Stimulated activated CD4-positive, alpha-beta T cell treated with anti-CD3 and anti-CD28 coated beads, Interleukin-15, amount 100 ng/mL, for 24 hours (primary cell): ENCODE measurements at places on chromosomes 6 and 20.

DNA sequence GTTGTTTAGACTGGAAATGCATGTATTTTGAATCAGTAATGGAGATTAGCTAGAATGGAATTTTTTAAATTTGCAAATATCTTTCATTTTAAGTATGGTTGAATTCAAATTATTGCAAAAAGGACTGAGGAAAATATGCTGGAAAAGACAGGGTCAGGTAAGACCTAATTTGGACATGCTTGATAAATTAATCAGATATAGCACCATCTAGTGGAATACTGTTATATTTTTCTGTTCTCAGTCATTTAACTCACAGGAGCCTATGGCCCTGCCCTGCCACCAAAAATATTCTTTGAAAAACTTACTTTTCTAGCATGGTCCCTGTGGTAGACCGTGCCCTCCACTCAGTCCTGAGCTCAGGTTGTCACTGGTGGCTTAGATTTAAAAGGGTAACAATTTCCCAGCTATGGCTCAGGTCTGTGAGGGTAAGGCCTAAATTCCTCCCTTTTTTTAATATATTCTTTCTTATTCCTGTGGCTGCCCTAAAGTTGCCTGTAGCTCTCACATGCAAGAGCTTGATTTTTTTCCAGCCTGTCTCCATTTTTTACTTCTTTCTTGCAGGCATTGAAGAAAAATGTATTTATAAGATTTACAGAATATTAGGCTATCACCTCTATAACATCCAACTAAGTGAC is 25.3 kb upstream of the KIAA1586 start:
- peak; percentile 3 for DNase-seq

DNA sequence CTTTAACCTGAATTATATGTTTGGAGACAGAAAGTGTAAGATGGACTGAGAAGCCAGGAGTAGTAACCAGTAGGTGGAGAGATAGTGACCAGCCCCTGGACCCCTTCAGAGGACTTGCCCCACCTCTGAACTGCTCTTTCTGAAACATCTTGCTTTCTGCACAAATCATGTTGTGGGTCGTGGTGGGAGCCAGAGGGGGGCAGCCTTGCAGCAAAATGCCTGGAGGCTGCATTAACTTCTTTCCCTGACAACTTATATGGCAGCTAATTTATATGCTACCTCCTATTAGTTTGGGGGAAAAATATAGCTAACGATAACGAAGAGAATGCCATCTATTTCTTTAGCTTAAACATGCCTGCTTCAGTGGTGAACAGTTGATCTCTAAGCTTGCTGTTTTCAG is 859.8 kb downstream of the MAFB start:
- no peak for DNase-seq

GRCh38 chr6:99645986-99646385 is 39.4 kb downstream of the PRDM13 start:
- no peak for DNase-seq

DNA sequence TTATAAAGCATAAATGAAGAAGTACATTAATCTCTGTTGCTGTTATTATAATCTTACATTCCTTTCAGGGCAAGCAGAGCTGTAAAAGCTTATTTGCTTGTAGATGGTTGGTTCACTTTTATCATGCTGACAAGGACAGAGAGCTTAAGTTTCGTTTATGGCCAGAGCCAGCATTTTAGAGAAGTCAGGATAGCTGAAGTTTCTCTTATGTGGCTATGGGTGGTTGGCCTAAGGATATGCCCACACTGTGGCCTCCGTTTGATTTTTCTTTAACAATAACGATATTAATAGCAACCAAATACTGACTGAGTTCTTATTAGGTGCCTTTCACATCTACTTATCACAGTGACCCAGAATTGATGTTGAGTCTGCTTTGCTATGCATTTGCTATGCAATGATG is 78.5 kb downstream of the FARS2 start:
- DNase-seq = no peak

DNA sequence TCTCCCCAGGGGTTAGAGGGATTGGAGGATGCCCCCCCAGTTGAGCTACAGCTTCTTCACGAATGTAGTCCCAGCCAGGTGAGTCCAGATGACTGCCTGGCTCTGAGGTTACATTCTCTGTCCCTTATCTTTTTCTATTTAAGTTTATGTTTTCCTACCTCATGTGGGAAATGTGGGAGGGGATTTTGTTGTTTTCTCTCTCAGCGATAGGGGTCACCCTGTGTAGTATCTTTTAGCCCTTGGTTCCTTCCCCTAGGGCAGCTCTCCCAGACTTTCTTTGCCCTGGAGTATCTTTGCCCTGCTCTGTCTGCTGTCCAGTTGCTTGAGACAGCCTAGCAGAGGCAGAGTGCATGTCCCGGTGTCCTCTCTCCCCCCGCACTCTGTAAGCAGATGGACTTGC is 5.8 kb downstream of the FANCE start:
- DNase-seq = no peak

DNA sequence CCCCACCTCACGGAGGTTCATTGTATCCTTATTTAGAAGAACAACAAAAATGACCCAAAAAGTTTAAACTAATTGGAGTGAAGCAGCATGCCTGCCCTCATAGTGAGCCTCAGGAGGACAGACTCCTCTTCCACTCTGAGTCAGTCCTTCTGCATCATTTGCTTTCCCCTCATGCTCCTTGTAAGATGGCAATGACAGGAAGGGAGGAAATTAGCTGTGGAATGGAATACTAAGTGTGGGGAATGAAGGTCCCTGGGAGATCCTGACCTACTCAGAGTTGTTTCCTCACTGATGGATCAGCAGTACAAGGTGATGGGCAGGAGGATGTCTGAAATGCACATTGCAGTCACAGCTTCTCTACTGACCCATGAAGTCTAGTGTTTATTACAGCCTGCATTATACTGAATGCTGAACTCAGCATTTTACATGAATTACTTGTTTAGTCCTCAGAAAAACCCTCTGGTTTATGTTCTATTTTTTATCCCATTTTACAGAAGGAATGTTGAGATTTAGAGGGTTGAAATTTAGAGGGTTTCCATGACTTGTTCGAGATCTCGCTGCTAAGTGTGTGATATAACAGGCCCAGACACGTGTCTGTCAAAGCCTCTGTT is 212.0 kb upstream of the PCSK2 start:
- no peak for DNase-seq

DNA sequence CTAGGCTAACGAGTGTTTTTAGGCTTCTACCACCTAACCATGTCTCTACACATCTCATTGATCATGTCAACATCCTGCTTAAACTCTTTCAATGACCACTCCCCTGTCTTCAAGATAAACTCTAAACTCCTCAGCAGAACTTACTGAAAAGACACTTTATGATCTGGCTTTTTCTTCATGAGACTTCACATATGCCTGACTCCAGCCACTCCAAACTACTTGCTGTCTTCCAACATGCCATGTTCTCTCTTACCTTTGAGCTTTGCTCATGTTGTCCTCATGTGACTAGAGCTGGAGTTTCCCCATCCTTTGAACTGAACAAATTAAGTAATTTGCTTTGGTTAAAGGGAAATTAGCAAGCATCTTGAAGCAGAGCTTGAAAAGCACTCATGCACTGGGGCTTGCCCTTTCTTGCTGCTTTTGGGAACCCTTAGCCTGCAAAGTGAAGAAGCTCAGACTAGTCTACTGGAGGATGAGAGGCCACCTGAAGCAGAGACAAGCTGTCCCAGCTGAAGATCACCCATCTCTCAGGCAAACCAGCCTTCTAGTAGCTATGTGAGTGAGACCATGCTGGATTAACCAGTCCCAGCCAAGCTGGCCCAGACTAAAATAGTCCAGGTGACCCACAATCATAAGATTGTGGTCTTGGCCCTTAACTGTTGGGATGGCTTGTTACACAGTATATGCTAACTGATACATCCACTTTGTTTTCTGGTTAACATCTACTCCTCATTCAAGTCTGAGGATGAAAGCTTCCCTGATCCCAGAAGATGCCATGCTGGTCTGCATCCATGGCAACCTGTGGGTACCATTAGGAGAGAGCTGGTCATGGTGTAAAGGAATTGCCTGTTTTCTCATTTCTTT is 235.8 kb downstream of the GMPR start:
- peak; percentile 12 for DNase-seq

- DNase-seq = peak; percentile 27
Measured at GRCh38 chr20:10090588-10091166, 55.9 kb downstream of the ANKEF1 start.
